ENCODE measurements at places on chromosomes 11 and 22.
A peak's percentile ranks its signal among the peaks of the same experiment; 100 is the strongest.

DNA sequence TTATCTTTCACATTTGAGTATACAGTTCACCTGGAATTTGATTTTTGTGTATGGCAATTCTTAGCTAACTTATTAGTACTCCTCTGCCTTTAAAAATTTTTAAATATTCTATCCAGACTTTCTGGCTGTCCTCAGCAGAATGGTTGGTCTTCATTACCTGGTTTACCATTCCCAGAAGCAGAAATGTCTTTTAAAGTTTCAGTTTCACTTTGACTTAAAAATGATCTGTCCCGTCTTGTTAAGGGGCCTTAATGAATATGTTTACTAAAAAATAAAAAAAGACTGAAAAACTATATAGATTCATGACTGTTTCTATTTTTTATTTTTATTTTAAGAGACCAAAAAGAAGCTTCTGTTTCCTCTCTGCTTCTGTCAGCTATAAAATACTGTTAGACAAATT, 70.5 kb upstream of the TNRC6B start:
- no peak for DNase-seq

DNA sequence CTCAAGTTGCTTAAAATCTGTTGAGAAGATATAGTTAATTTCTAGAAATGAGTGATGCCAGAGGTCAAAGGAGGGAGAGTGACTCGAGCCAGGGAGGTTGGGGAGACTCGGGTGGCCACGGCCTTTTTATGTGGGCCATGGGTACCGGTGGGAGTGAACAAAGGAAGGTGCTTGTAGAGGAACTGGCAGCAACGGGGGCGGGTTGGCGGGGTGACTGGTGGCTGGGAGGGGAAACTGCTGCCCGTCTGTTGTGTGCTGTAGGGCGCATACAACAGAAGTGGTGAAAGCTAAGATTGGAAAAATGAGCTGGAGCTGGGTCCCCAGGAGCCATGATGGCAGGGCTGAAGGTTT, 5.4 kb downstream of the DAGLA start:
- DNase-seq = no peak

GRCh38 chr22:41009222-41009948, 58.2 kb downstream of the RBX1 start:
- no peak for DNase-seq

DNA sequence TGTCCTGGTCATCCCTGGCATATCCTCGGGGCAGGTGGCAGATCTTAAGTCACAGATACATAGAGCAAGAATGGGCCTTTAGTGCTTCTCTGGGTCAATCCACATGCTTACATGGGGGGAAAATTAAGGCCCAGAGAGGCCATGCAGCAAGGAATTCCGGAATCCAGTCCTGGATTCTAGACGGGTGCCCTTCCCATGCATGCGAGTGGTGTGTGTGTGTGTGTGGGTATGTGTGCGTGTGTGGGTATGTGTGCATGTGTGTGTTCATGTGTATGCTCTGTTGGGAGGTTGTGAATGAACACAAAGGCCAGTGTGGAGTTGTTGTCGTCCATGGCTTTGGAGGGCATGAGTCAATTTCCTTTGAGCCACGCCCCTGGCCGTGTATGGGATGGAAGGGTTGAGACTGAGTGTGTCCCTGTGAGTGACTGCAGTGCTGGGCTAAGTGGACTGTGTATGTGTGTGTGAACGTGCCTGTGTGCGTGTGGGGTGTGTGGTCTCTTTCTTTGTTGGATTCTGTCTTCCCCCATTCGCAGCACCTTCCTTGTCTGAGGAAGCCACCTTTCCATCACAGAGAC, 33.4 kb upstream of the EIF3D start:
- no peak for DNase-seq

DNA sequence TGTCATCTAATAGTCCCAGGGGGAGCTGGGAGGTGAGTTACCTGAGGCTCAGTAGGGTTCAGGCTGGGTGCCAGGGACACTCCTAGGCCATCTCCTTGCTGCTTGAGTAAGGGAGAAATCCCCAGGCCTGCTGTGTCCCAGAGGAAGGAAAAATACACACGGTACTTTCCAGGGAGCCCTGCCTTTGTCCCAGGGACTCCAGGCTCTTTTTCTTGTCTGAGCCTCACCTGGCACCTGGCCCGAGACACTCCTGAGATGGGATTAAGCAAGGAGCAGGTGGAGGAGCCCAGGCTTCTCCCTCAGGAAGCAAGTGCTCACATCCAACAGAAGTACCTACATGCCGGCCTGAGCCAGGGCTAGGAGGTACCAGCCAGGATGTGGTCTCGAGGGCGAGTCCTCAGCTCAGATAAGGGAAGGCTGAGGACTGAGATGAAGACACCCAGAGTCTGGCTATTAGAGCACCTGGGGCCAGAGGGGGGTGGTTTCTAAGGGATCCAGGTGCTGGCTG, 899 bp upstream of the KLHDC7B start:
- DNase-seq = peak; percentile 75

GRCh38 chr22:46538814-46539160, 1.4 kb upstream of the CELSR1 start:
- DNase-seq = no peak

- DNase-seq = no peak
These were observed 11.7 kb upstream of the MPEG1 start for GRCh38 chr11:59224351-59224928.

DNA sequence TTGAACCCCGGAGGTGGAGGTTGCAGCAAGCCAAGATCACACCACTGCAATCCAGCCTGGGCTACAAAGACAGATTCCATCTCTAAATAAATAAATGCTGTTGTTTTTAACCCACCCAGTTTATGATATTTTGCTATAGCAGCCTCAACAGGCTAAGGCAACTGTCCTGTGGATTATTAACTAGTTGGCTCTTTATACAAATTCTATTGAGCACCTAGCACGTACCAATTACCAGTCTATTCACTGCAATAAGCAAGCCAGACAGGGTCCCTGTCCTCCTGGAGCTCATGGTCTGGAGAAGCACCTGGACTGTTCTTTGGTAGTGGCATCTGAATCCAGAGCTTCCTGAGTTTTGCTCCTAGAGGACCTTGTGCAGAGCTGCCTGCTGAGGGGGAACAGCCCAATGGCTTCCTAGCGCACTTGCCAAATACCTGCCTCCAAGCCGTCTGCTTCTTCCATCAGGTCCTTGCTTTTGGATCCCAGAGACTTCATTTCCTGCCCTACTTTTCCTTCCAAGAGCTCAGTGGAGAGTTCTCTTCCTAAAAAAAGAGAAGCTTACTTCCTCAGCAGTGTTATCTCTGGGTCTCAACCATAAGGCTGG, 49.9 kb upstream of the MICAL2 start:
- DNase-seq = no peak

DNA sequence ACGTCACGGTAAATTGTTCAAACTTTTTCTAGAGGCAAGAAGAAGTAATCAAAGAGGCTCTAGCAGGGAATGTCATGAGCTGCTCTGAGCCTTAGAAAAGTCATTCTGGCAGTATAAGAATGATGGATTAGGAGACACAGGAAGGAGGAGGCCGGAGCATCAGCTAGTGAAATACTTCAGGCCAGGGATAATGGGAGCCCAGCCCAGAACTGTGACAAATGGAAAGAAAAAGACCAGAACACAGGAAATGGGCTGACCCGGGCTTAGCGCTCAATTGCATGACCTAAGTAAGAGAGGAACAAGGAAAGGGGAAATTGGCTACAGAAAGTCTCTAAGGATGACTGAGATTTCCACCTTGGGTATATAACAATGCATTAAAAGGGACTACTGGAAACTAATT, 108.6 kb downstream of the LARGE1 start:
- no peak for DNase-seq

GRCh38 chr11:118924591-118925585, 838 bp downstream of the BCL9L start:
- DNase-seq = no peak

DNA sequence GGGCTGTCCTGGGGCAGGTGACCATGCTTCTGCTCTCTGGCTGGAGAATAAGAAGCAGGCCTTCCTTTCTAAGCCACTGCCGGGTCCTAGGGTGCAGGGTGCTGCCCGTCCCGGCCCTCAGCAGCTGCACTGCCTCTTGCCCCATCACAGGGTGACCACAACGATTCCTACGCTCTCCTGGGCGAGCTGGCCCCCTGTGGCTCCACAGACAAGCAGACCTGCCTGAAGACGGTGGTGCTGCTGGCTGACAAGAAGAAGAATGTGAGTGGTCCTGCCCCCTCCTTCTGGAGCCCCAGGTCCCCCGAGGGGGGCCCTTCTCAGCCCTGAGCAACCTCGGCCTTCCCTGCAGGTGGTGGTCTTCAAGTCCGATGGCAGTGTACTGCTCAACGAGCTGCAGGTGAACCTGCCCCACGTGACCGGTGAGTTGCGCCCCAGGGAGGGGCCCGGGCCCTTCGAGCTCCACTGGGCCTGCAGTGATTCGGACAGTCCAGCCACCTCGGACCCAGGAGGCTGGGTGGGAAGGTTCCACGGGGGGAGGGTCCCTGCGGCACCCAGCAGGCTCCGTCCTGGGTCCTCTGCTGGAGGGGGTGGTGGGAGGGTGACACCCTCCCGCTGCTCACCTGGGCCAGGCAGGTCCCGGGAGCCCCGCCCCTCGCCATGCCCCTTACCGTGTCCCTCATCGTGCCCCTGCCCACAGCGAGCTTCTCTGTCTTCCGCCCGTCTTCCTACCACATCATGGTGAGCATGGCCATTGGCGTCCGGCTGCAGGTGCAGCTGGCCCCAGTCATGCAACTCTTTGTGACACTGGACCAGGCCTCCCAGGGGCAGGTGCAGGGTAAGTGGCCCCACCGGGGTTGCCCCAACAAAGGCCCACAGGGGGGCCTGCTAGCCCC, 8.3 kb downstream of the MUC2 start:
- peak; percentile 53 for DNase-seq

GRCh38 chr22:21446128-21446826, 20.9 kb upstream of the TMEM191C start:
- DNase-seq = peak; percentile 55

- no peak for DNase-seq
These were observed 143.4 kb upstream of the ANO3 start for GRCh38 chr11:26188554-26188953.

DNA sequence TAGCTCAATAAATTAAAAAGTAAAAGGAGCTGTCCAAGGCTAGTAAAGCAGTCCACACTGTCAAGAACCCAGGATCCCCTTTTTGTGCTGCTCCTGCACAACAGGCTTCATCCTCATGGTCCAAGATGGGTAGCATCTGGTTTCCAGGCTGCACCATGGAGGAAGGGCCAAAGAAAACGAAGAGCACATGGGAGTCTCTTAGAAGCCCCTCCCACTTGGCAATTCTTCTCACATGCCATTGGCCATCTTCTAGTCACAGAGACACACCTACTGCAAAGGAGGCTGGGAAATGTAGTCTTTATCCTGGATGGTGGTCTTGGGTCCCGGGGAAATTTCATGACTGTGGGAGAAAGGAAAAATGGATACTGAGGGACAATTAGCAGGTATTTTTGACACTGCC, 37.8 kb downstream of the PRR5L start:
- DNase-seq = no peak

GRCh38 chr11:33773404-33773986, 825 bp downstream of the FBXO3 start:
- DNase-seq = no peak

DNA sequence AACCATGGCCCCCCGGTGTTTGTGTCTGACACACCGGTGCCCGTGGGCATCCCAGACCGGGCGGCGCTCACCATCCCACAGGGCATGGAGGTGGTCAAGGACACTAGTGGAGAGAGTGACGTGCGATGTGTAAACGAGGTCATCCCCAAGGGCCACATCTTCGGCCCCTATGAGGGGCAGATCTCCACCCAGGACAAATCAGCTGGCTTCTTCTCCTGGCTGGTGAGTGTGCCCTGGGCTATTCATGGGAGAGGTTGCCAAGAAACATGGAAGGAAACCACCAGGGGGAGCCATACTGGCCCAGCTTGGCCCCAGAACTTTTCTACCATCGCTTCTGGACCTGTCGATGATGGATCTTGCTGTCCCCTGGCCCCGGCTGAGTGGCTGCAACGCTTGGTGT, 36.5 kb downstream of the PRDM11 start:
- DNase-seq = no peak

- DNase-seq = no peak
These were observed 5.4 kb downstream of the PLA2G6 start for GRCh38 chr22:38176170-38176741.

- peak; percentile 58 for DNase-seq
These were observed 4.3 kb upstream of the CHID1 start for GRCh38 chr11:914747-915501.

DNA sequence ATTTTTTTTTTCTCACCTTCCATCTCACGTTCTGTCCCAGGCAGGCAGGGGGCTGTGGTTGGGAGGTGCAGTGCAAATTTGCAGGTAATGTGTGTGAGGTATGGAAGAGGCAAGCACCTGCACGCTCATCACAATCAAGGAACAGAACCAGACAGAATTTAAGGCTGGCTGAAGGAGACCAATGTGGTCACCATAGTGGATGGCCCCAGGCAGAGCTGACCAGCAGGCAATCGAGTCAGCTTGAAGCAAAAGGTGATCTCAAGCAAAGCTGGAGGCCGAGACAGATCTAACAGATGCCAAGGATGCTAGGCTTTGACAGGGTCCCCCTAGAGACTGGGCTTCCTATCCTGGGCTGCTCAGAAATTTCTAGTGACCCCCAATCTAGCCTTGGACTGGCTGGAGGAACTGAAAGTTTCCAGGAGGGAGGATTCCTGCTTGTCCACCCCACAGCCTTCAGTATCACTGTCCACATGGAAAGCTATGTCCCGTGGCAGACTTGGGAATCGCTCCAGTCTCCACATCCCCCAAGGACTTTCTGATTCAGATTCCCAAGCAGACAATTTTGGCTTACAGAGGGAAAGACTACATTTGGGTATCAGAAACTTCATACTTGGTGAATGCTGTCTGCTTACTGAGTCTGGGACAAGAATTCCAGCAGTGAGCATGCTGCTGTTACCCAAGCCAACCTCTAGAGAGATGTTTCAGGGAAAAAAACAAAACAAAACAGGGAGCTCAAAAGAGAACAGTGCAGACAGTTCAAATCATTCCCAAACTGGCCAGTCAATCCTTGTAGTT, 9.0 kb upstream of the MICAL3 start:
- DNase-seq = no peak

- DNase-seq = no peak
These were observed 755.2 kb upstream of the RAG2 start for GRCh38 chr11:37353192-37353591.

GRCh38 chr11:24963852-24964251, 467.0 kb downstream of the LUZP2 start:
- no peak for DNase-seq

DNA sequence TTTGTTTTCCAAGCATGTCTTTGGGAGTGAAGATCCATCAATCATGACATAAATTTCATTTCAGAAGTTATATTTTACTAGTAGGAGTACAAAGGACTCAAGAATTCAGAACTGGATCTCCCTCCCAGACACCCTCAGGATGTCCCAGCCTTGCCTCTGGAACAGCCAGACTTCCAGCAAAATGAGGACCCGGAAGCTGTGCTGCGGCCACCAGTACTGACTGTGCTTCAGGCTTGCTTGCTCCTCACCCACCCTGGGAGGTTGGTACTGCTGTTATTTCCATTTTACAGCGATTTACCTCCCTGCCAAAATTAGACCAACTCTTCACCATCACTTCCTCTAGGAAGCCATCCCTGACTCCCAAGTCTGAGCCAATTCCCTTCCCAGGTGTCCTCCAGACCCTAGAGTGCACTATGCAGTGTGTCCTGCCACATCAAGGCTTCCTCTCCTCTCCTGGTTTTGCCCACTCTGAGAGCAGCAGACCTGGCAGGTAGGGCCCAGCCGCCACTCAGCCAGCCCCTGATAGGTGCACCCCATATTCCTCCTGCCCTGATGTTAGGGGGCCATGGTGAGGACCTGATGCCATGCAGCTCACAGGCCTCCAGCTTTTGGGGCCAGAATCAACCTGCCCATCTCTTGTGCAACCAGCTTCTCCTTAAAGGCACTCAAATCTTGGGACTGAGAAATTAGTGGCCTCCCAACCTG, 47.3 kb upstream of the WNT7B start:
- no peak for DNase-seq

Measured in RWPE2 (cell line).